GM04504 (cell line): ENCODE measurements at places on chromosomes 2 and 18.
A peak's percentile ranks its signal among the peaks of the same experiment; 100 is the strongest.

GRCh38 chr18:4203568-4204437 lies 251.3 kb downstream of the DLGAP1 start:
- no peak for DNase-seq

- DNase-seq, result no peak
These were observed 239.8 kb downstream of the FHOD3 start for GRCh38 chr18:36537289-36537688.

- DNase-seq, result no peak
These were observed 54.8 kb downstream of the LRRFIP1 start for GRCh38 chr2:237682151-237682550.

DNA sequence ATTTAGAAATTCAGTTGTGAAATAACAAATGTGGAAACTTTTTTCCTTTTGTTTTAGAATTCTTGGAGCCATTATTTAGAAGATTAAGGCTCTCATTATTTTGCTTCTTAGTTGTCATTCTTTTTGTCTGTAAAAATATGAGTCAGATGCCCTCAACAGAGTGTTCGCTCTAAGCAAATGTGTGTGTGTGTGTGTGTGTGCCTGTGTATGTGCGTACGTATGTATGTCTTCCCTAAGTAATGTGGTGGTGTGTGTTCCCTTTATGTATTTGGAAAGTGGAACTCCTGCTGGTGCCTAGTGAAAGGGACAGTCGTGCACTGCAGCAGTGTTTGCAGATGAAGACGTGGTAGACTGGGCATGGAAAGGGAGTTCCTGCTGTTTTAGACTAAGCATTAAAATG lies 27.5 kb downstream of the ZNF407 start:
- DNase-seq, result no peak

GRCh38 chr2:11068856-11069526 lies 86.3 kb upstream of the SLC66A3 start:
- no peak for DNase-seq

DNA sequence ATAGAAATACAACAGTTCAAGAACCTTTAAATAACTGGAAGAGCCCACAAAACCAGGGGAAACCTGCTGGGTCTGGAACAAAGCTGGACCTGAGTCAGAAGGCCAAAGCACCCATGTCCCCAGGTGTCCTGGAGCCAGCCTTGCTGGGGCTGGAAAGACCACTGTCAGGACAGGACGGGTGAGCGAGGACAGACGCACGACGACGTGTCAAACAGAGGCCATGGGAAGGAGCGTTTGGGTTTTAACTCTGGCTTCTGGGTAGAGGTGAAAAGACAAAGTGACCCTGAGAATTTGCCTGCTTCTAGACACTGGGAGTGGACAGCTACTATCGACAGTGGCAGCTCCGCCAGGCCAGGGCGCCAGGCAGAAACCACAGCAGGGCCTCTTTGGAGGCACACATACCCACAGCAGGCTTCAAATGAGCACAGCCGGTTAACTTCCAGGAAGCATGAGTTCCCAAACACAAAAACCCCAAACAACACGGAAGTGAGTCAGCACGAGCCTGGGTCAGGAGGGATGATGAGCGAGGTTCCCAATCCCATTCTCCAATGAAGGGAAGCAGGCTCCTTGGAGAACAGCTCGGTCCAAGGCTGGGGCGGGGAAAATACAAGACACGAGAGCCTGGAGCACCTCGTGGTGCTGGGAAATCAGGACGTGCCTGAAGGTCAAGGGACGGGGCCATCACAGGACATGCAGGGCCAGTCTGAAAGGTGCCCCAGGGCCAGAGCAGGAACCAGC lies 208.0 kb downstream of the TWIST2 start:
- no peak for DNase-seq

DNA sequence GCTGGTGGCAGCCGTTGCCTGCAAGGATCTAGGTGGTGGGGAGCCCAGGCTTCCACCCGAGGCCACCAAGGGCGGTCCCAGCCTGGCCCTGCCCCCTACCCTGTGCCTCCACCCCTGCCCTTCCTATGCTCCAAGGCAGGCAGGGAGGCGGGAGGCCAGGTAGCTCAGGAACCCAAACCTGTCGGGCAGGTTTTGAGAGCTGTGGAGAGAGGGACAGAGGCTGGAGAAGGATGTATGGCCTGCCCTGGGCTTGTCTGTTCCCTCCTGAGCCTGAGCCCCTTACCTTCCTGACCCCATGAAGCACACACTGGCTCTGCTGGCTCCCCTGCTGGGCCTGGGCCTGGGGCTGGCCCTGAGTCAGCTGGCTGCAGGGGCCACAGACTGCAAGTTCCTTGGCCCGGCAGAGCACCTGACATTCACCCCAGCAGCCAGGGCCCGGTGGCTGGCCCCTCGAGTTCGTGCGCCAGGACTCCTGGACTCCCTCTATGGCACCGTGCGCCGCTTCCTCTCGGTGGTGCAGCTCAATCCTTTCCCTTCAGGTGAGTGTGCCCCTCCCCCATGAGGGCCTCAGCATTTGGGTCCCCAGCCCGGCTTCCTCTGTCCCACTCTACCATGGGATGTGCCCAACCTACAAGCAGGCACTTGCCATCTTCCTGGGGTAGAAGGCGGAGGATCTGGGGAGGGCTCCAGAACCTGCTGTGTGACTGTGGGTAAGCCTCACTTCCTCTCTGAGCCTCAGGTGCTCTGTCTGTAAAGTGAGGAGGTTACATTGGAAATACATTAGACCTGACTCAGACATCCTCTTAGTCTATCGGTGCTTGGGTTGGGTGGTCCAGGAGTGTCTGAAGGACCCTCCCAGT lies at the start of gene PROM2:
TSS of gene PROM2 (plus strand) at position 159 of the 860 bp plus-strand sequence. CDS start at position 296, 137 bp downstream.
- DNase-seq, result no peak

GRCh38 chr18:10403708-10404107 lies 50.7 kb upstream of the APCDD1 start:
- DNase-seq, result no peak

GRCh38 chr18:23963443-23964165 lies 51.0 kb upstream of the TTC39C start:
- DNase-seq, result no peak

GRCh38 chr2:122340246-122340645 lies 584.8 kb downstream of the TSN start:
- no peak for DNase-seq

GRCh38 chr2:15941481-15941850 lies 1.1 kb downstream of the MYCN start:
- DNase-seq, result no peak

DNA sequence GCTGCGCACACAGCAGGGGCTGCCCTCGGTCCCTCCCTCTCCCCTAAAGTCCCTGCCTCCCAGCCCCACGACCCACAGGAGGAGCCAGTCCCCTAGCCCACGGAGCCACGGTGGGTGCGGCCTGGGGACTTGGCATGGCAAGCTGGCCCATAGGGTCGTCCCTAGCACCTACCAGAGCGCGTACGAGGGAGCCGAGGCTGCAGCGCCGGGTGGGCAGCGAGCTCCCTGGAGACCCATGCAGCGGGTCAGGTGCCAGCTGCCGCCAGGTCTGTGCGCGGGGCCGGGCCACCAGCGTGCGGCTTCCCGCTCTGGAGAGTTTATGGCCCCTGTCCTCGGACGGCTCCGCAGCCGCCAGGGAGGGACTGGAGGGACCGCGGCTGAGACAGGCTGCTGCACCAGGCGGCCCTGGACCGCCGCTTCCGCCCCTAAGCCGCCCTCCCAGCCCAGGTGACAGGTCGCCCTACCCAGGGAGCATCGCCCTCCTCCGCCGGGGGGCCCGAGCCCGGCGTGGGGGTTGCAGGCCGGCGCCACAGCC lies 273.6 kb downstream of the CCDC74A start:
- DNase-seq, result no peak

- DNase-seq, result no peak
These were observed 80.4 kb downstream of the TGFA start for GRCh38 chr2:70473101-70473722.

GRCh38 chr18:68555879-68556301 lies 159.0 kb downstream of the TMX3 start:
- DNase-seq, result no peak

DNA sequence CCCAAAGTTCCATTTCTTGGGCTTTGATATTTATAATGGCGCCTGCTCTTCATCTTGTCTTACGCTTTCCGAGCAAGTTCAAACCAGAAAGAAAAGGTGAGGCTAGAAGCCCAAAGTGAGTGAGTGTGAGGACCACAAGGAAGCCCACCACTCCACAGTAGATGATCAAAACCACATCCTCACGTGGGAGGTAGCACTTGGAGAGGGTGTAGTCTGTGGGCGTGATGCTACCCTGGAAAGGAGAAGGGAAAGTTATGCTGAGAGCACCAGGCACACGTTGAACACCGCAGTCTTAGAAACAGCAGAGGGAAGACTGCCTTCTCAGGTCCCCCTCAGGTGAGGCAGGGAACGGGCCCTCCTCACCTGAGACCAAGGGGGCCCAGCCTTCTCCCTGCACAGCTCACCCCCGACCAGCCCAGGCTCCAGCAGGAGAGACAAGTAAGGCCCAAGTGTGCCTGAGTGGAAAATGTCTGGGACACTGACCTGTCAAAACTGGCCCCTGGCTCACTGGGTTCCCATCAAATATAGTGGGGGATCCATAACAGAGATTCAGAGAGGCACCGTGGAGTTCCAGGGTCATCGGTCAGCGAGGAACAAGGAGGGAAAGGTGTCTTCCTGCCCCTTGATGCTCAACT lies 23.6 kb downstream of the MPPE1 start:
- DNase-seq, result no peak

- DNase-seq, result no peak
These were observed 1918.2 kb upstream of the PIK3C3 start for GRCh38 chr18:40036861-40037260.

GRCh38 chr2:212078103-212078502 lies 460.5 kb downstream of the ERBB4 start:
- no peak for DNase-seq

DNA sequence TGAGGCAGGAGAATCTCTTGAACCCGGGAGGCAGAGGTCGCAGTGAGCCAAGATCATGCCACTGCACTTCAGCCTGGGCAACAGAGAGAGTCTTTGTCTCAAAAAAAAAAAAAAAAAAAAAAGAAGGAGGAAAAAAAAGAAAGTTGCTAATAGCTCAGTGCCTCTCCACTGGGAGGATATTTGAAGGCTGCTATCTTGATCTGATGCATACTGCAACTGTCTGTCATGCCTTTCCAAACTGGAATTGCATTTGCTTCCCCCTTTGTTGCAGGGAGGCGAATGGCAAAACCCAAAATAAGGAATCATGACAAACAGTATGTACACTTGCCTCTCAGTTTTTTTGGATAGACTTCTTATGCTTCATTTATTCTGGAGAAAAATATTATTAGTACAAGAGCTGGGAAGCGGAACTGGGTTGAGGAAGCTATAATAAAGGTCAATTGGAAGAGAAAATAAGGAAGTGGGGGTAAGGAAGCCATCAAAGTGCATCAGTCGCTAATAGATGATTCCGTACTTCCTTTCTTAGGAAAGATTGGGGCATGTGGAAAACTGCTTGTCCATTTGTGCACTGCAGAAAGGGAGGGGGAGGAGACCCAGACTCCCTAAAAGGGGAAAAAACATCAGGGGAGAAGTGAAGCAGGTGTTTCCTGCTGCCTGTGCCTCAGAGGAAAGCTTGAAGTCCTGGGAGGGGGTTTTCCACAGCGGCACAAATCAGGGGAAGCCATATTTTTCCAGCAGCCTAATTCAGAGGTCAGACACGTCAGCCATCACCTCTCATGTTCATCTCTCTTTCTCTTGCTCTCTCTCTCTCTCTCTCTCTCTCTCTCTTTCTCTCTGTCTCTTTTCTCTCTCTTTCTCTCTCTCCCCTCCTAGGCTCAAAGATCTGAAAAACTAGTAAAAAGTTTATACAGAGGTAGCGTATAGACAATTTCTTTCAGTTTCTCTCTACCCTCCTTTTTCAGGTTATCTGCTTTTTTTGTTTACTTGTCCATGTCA lies 301.4 kb upstream of the TNP1 start:
- DNase-seq, result no peak

- DNase-seq, result no peak
These were observed 28.1 kb downstream of the GFPT1 start for GRCh38 chr2:69358914-69359313.

DNA sequence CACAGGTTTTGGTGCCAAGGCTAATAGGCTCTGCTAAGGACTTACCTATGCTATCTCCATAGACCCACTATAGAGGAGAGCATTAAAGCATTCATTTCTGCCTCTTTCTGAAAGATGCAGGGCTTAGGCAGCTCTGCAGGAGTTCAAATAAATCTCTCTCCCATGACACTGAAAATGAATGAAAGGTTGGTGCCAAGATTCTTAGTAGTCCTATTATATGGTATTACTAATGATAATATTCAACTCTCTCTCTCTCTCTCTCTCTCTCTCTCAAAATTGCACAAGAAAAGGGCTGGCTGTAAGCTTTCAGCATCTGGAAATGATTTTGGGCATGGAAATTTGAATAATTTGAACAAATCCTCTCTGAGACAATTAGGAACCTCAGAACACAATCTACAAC lies 433.7 kb downstream of the MBD2 start:
- peak; percentile 55 for DNase-seq

DNA sequence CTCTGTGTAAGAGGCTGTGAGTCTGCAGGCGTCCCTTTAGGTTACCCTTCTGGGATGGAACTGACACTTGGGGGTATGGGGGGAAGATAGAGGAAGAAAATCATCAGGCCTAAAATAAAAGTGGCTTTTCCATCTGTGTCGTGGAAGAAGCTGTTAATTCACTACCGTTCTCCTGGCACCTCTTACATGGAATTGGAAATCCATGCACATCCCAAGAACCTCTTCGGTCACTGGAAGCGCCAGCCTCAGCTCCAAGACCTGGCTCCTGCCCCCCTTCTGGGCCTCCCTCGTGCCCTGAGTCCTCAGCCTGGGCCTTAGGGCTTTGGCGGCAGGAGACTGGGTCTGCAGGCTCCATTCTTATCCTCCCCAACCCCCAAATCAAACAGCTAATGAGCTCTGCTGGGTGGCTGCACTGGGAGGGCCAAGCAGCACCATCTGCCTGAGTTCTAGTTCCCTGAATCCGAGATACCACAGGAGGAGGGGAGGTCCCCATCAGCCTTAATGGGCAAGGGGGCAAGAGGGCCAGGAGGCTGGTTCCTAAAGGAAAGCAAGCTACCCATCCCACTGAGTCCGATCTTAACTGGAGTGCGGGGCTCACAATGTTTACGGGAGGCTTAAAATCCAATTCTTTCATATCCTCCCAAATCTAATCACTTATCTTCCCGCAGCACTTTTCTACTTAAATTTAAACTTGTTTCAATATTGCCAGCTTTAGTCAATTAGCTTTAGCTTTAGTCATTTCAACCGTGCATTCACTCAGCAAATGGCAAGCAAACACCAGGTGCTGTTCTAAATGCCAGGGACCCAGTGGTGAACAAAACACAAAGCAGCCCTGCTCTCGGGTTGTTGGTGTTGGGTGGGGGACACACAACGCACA lies 52.8 kb downstream of the FAM178B start:
- DNase-seq, result no peak

- DNase-seq, result no peak
These were observed 163.9 kb downstream of the GFPT1 start for GRCh38 chr2:69222953-69223658.
